ENCODE measurements at places on chromosomes 4 and X. TPM values are rescaled to one million over a fixed set of nuclear protein-coding genes. Genes with fewer than 3 reads are reported as not detected.
A peak's percentile ranks its signal among the peaks of the same experiment; 100 is the strongest.

The SLC9A6 gene
- 15.6 TPM for total RNA-seq

The PTCHD1 gene
- 0.22 TPM for total RNA-seq

- peak overlapping the region; percentile 81 for H3K27ac ChIP-seq
- DNase-seq, result no peak
- peaks cover 55% of the 10 kb centered on the region for H3K4me1 ChIP-seq
- no peaks in the 10 kb centered on the region for H3K36me3 ChIP-seq
- no peaks in the 10 kb centered on the region for H3K27me3 ChIP-seq
Measured at GRCh38 chr4:15144249-15144966, 142.1 kb downstream of the CPEB2 start.

The MAGED1 gene
- 61.7 TPM for total RNA-seq

- H3K27me3 ChIP-seq, result no peaks in the 10 kb centered on the region
- peak overlapping the region; percentile 79 for H3K4me3 ChIP-seq
- H3K36me3 ChIP-seq, result no peaks in the 10 kb centered on the region
- peak; percentile 86 for DNase-seq
Measured at GRCh38 chr4:127782025-127782274, 172 bp upstream of the HSPA4L start.

The NPY2R gene
- total RNA-seq, result not detected

The NAP1L2 gene
- 8.4 TPM for total RNA-seq

GRCh38 chr4:39470402-39470801 lies 11.5 kb downstream of the LIAS start:
- peaks cover 70% of the 10 kb centered on the region for H3K36me3 ChIP-seq
- no peak for DNase-seq
- no peaks in the 10 kb centered on the region for H3K27me3 ChIP-seq

The STS gene
- 5.3 TPM for total RNA-seq

- no peaks in the 10 kb centered on the region for H3K4me1 ChIP-seq
- no peak for DNase-seq
- no peak overlapping the region for H3K27ac ChIP-seq
- no peaks in the 10 kb centered on the region for H3K27me3 ChIP-seq
Measured at GRCh38 chr4:116665716-116666115, 419.7 kb downstream of the TRAM1L1 start.

GRCh38 chrX:31099536-31100090 lies 27.8 kb upstream of the FTHL17 start:
- H3K27ac ChIP-seq, result no peak overlapping the region
- H3K4me3 ChIP-seq, result no peak overlapping the region

GRCh38 chr4:55087913-55088260 lies 37.5 kb downstream of the KDR start:
- H3K36me3 ChIP-seq, result peaks cover 28% of the 10 kb centered on the region
- peak overlapping the region; percentile 75 for H3K27ac ChIP-seq
- no peaks in the 10 kb centered on the region for H3K27me3 ChIP-seq
- no peak overlapping the region for H3K4me3 ChIP-seq
- no peak for DNase-seq
- peaks cover 75% of the 10 kb centered on the region for H3K4me1 ChIP-seq

The NEUROG2 gene
- total RNA-seq, result not detected

- DNase-seq, result peak; percentile 96
- H3K27ac ChIP-seq, result peak within 1 kb of the TSS; percentile 99
- no peaks in the 10 kb centered on the region for H3K36me3 ChIP-seq
- peaks cover 46% of the 10 kb centered on the region for H3K4me1 ChIP-seq
Measured at GRCh38 chr4:140153718-140154571, at the start of gene MAML3. TSS of gene MAML3 (minus strand) at chr4:140154184. CDS start at chr4:140153327, 857 bp downstream.

GRCh38 chr4:142416121-142416520 lies 430.0 kb downstream of the INPP4B start:
- no peak for DNase-seq
- H3K27ac ChIP-seq, result no peak overlapping the region
- peaks cover 18% of the 10 kb centered on the region for H3K4me1 ChIP-seq
- H3K4me3 ChIP-seq, result no peak overlapping the region
- no peaks in the 10 kb centered on the region for H3K27me3 ChIP-seq

DNA sequence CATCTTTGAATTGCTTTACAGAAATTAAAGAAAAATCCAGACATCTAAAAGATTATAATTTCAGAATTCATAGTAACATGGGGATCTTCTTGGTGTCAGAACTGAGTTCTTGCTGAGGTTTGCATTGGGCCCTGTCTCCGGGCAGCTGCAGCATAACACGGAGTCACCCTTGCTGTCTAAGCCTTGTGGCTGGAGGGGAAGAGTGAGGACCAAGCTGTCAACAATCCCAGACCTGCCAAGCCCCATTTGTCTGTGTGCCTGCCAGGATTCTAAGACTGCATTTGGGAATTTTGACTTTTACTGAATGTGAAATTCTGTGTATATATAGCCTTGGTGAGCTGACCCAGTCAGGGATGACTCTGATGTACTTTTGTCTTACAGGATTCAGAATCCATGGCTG lies 25.2 kb upstream of the NAP1L5 start:
- DNase-seq, result peak; percentile 42
- H3K36me3 ChIP-seq, result peaks cover 55% of the 10 kb centered on the region
- peak overlapping the region; percentile 47 for H3K27ac ChIP-seq
- H3K4me1 ChIP-seq, result peaks cover 63% of the 10 kb centered on the region

- DNase-seq, result no peak
- H3K4me1 ChIP-seq, result no peaks in the 10 kb centered on the region
- H3K27me3 ChIP-seq, result no peaks in the 10 kb centered on the region
- H3K4me3 ChIP-seq, result no peak overlapping the region
- H3K36me3 ChIP-seq, result no peaks in the 10 kb centered on the region
Measured at GRCh38 chr4:152150214-152150613, 385.7 kb downstream of the FBXW7 start.

DNA sequence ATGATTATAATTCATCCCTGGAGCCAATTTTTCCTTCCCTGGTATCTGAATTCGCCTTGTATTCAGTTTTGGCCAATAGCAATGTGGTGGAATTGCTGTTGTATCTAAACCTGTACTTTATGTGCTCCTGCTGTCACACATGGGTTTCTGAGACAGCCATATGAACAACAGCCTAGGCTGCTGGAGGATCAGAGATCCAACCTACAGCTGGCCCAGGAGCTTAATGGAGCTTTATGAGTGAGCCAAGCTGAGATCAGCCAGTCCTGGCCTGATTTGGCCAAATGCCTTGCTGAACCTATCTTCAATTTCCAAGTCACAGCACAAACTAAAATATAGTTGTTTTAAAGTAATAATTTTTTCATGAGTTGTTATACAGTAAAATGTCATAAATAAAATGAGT lies 1071.5 kb downstream of the PCDH7 start:
- H3K4me1 ChIP-seq, result no peaks in the 10 kb centered on the region
- no peak for DNase-seq
- no peak overlapping the region for H3K4me3 ChIP-seq
- H3K36me3 ChIP-seq, result no peaks in the 10 kb centered on the region
- no peak overlapping the region for H3K27ac ChIP-seq

DNA sequence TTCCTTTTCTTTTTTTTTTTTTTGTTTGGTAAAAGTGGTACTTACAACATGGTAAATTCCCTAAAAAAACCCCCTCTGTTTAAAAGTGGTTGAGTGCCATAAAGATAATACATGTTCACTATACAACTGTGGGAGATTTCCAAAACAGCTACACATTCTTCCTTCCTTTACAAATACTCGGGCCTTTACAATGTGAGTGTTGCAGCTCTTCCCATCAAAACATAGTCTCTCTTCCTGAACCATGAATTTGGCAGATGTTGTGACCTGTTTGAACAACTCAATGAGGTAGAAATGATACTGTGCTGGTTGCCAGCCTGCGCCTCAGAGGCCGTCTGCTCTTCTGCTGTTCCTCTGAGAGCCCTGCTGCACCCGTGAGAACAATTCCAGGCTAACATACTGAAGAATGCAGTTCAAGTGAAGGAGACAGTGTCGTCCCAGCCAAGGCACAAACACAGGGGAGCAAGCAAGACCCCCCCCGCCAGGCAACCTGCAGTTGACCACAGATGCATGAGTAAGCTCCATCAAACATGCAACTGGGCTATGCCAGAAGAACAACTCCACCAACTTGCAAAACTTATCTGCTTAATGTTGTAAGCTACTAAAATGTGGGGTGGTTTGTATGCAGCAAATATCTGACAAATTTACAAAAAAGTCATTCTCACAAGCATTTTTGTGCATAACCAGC lies 645.0 kb downstream of the PCDH7 start:
- H3K4me1 ChIP-seq, result no peaks in the 10 kb centered on the region
- no peaks in the 10 kb centered on the region for H3K27me3 ChIP-seq
- H3K4me3 ChIP-seq, result no peak overlapping the region
- DNase-seq, result no peak
- H3K36me3 ChIP-seq, result no peaks in the 10 kb centered on the region
- no peak overlapping the region for H3K27ac ChIP-seq

DNA sequence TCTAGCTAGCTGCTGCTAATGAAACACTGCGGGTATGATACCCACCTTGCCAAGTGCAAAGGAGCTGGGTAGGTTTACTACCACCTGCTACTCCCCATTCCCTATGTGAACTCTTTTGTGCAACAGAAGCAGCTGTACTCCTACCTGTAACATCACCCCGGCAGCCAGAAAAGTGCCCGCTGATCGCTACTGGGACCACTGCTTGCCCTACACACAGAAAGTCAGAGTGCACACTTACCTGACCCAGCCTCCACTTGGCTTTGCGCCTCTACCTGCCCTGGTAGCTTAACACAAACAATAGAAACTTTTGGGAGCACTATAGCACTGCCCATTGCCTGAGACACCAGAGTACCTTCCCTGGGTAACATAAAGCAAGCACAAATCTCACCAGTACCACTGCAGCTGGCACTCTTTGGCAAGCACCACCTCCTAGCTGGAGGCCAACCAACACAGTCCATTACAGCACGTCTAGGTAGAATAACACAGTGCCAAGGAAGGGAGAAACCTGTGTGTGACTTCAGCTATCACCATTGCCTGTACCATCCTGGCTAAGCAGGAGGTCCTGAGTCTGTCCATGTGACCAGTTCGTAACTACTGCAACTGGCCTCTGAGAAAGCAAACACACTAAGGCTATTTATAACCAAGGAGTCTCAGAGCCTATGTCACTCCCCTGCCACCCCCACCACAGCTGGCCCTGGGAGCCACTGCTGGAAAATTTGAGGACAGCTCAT lies 80.1 kb downstream of the CENPC start:
- no peak for DNase-seq
- H3K4me1 ChIP-seq, result peaks cover 8% of the 10 kb centered on the region
- no peak overlapping the region for H3K4me3 ChIP-seq
- no peaks in the 10 kb centered on the region for H3K27me3 ChIP-seq

All from left ventricle myocardium inferior (tissue), 1 donor.